ENCODE measurements at places on chromosomes 1 and 21.
A peak's percentile ranks its signal among the peaks of the same experiment; 100 is the strongest.

- DNase-seq: no peak
These were observed 791 bp upstream of the CFAP298 start for GRCh38 chr21:32612999-32613337.

- DNase-seq: no peak
These were observed 5.6 kb downstream of the MAP3K21 start for GRCh38 chr1:233333086-233333485.

GRCh38 chr1:246801241-246802020, 77.2 kb downstream of the SCCPDH start:
- no peak for DNase-seq

GRCh38 chr1:186306533-186306932, 68.5 kb downstream of the TPR start:
- no peak for DNase-seq

GRCh38 chr1:161228032-161228431, 2.2 kb downstream of the TOMM40L start:
- no peak for DNase-seq

DNA sequence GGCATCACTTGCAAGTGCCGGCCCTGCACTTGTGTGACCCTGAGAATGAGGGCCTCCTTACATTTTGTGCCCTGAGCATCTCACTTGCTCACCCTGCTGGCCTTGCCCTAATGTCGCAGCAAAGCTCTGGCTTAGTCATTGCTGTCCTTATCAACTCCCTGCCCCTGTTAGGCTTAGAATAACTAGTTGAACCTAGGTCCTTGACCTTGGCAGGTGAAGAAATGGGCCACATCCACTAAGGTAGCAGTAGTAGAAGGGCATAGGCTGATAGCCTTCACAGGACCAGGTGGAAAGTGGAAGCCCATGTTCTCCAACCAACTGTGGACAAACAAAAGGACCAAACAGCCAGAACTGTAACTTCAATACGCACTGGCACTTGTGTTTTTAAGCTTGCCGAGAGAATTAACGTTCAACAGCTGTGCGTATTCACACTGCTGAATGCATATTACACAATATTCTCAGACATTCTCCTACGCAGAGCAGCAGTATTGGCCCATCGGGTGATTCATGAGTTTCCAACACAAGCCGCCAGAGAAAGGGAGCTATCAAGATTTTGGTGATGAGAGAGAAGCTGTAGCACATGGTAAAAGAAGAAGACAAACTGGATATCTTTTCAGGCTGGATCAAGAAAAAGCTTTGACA, 27.7 kb upstream of the PTGFRN start:
- peak; percentile 19 for DNase-seq

GRCh38 chr1:156692925-156693847, 12.2 kb downstream of the CRABP2 start:
- no peak for DNase-seq

DNA sequence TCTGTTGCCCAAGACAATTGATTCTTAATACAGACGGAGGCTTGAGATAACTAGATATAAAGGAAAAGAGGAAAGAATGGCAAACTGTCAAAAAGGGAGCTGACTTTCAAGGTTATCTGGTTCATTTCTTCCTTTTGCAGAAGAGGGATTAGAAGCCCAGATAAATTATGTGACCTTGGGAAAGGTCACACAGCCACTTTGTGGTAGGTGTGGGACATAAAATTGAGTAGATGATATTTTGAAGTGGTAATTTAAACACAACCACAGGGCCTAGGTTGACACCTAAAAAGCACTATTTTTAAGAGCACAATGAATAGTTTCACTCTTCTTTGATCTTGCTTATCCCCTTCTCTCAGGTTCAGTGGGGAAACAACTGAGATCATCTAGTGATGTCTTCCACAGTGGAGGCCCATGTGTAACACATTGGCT, 16.9 kb upstream of the KIAA0040 start:
- DNase-seq: no peak

DNA sequence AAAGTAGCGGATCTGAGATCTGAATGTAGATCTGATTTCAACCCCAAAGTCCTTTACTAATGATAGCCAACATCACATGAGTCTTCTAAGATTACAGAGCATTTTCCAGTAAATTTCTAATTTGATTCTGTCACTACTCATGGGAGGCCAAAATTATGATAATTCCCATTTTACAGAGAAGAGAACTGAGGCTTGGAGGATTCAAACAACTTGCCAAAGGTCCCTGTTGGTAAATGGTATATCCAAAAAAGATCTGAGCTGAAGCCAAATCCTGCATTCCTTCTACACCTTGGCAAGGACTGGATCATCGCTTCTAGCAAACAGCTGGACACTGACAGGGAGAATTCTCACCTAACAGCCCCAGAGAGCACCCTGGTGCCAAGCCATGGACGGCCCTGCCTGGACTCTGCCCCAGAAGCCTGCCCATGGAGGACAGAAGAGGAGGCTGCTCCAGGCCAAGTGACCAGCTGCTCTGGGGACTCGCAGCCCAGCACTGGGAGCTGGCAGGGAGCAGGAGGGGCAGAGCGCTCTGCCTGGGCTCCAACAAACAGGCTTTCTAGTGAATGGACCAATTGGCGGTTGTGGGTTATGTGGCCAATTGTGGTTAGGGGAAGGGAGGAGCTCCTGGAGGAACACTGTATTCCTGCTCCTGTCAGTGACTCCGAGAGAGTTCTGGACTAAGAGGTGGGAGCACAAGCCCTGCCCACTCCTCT, 6.4 kb upstream of the CSF1 start:
- DNase-seq: no peak

- no peak for DNase-seq
These were observed 557.2 kb upstream of the BEND5 start for GRCh38 chr1:49333906-49334305.

DNA sequence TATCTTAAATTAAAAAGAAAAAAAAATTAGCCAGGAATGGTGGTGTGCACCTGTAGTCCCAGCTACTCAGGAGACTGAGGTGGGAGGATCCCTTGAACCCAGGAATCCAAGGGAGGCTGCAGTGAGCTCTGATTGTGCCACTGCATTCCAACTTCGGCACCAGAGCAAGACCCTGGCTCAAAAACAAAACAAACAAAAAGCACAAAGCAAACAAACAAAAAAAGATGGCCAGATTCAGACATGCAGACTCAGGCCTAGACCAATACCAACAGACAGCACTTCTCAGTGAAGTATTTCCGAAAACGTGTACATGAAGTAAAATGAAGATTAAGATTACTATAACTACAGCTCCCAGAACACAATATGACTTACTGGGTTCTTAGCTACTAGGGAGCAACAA, 10.6 kb downstream of the SLC35D1 start:
- DNase-seq: no peak

DNA sequence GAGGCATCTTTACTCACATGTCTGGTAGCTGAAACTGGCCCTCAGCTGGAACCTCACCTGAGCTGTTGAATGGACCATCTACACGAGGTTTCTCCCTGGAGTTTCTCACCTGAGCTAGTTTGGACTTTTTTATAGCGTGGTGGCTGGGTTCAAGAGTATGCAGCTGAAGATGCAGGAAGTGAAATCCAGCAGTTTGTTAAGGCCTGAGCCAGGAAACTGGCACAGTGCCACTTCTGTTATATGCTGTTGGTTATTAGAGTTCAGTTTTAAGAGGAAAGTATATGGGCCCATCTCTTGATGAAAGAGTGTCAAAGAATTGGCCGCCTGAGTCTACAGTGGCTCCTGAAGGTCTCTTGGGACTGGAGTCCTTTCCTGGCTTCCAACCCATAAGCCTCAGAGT, 35.6 kb downstream of the STUM start:
- no peak for DNase-seq

DNA sequence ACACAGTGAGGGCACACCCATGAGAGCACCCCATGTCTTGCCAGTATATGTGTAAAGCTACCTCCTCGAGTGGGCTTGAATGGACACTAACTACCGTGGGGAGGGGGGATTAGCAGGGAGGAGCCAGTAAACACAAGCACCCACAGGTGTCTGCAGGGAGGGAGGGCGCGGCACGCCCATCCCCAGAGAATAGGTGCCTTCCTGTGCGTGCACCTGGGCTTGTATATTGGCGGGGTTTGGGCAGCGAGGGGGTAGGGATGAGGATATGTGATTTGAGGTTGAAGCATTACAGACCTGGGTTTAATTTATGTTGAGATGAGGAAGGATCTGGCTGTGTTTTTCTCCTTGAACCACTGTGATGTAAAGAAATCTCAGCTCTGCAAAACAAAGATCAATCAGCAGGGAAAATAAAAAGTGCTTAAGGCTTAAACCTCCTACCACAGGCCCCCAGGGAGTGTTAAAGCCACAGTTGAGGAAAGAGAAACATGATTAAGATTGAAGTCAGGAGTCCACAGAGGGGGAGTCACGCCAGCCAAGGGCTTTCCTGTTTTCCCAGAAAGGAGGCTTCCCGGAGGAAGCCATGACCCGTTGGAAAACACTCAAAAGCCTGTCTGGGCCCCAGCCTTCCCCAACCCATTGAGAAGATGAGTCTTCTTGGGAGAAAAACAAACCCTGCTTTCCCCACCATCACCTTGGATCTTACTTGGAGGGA, 80.0 kb downstream of the CAMK2N1 start:
- no peak for DNase-seq

DNA sequence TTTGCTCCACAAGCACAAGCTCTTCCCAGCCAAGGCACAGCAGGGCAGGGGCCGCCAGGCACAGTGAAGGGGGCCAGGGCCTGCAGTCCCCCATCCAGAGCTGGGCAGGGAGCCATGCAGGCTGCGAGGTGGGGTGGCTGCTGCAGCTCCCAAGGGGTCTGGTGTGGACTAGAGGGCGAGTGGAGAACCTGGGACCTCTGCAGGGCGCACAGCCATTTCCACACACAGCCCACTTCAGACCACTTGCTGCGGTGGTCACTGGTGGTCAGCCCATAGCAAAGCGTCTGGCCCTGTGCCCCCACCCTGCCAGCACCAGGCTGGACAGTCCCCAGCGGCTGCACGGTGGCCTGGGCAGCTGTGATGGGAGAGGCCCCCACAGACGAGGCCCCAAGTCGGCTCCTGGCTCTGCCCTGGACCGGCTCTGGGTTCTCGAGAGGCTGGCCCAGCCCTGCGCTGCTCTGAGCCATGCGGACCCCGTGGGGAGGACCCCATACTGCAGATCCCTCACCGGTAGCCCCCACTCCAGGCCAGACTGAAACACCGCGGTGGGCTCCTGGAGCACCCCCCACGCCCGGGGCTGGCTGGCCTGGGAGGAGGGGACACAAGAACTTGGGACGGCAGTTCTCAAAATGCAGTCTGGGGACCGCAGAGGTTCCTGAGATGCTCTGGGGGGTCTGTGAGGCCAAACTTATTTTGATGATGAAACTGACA, 47.1 kb upstream of the COL6A2 start:
- no peak for DNase-seq

DNA sequence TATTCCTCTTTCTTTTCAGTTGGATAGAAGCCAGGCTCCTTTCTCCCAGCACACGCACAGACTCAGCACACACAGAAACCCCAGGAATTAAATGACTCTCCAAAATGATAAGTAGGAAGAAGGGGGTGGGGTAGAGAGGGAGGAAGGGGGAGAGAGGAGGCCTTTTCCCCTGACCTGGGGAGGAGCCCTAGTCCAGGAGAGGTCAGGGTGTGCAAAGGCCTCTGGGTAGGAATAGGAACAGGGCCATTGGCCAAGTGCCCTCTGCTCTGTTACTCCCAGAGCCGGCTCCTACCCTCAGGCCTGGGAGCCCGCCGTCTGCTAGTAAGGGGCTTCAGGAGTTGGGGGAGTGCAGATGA, 35.6 kb upstream of the PUM1 start:
- DNase-seq: no peak

DNA sequence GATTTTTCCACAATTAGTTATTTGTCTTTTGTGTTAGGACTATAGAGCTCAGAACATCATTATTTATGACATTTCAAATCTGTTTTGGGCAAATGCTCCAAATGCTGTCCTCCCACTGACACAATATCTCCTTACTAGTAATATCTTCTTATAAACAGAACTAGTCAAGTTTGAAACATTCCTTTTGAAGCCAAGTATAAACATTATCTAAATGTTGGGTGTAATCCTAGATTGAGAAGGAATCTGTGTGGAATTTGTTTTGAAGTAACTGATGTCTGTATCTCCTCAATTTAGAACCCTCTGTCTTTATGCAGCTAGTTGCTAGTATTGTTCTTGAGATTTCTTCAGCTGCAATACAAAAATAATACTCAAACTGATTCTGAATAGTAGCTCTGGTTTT, 28.5 kb upstream of the PAXBP1 start:
- DNase-seq: no peak

DNA sequence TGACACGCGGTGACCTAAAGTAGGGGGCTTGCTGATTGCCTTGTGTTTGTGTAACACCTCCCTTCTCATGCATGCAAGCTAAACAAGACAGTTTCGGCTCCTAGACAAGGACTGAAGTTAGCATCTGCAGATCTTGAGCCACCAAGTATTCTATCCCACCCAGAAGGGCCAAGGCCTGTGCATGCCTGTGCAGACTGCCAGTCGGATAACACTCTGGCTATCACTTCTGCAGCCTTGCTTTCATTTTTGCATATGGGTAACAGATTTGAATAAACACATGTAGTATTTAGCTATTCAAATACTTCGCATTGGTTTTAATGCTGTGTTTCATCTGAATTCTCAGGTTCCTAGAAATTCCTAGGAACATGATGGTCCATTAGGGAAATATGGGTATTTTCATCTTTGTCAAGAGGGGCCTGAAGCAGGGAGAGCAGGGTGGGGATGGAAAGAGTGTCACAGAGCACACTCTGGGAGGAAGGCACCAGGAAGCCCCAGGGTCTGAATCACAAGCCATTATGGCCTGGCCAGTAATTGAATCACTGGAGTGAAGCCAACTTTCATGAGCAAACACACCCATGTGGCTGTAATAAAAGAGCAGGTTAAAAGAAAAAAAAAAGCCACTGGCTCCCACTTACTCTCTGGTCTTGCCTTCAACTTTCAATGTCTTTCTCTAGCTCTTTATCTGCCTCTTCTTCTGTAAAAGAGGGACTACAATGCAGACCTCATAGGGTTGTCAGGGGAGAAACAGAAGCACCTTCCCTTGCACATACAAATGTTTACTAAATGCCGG, 28.3 kb downstream of the GADD45A start:
- peak; percentile 72 for DNase-seq

DNA sequence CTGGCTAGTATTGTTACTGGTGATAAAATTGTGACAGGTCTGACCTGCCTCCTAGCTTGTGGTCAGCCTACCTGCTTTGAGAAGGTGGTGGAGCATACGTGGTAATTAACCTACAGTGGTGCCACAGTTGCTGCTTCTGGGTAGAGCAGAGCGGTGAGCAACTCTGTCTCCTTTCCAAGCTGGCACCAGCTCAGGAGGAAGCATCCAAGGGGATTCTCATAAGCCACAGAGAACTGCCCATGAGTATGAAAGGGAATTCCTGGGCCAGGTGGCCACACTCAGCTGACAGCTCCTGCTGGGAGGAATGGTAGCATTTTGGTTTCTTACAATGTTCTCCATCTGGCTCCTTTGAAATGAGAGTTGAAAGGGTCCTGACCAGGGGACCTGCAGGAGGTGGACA, 39.4 kb downstream of the ATP2B4 start:
- DNase-seq: no peak

GRCh38 chr1:219717536-219717935, 104.6 kb upstream of the ZC3H11B start:
- DNase-seq: no peak

DNA sequence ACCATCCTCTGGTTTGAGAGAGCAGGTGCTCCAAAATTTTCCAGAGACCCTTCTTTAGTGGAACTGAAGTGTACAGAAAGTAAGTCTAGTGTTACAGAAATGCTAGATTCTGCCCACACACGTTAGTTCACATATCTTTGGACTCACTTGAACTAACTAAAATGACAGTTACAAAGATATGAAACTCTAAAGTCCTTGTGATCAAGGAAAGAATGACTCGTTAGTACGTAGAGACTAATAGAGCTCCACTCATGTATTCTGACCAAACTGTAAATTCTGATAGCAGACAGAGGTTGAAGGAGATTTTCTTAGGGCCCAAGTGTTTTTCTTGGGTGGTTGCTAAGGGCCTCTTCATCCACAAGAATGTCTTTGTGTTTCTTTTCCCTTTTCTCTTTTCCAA, 491.5 kb upstream of the B3GALT2 start:
- DNase-seq: no peak

Measured in NAMALWA (cell line).